ENCODE measurements at places on chromosomes 1 and 21.
A peak's percentile ranks its signal among the peaks of the same experiment; 100 is the strongest.

DNA sequence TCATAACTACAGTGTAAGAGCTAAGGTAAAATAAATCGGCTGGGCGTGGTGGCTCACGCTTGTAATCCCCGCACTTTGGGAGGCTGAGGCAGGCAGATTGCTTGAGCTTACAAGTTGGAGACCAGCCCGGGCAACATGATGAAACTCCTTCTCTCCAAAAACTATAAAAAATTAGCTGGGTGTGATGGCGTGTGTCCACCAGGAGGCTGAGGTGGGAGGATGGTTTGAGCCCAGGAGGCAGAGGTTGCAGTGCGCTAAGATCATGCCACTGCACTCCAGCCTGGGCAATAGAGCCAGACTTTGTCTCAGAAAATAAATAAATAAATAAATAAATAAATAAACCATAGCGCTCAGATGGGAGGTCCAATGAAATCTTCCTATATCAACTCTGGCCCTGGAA, 16.7 kb upstream of the FAM110D start:
- DNase-seq, result no peak

DNA sequence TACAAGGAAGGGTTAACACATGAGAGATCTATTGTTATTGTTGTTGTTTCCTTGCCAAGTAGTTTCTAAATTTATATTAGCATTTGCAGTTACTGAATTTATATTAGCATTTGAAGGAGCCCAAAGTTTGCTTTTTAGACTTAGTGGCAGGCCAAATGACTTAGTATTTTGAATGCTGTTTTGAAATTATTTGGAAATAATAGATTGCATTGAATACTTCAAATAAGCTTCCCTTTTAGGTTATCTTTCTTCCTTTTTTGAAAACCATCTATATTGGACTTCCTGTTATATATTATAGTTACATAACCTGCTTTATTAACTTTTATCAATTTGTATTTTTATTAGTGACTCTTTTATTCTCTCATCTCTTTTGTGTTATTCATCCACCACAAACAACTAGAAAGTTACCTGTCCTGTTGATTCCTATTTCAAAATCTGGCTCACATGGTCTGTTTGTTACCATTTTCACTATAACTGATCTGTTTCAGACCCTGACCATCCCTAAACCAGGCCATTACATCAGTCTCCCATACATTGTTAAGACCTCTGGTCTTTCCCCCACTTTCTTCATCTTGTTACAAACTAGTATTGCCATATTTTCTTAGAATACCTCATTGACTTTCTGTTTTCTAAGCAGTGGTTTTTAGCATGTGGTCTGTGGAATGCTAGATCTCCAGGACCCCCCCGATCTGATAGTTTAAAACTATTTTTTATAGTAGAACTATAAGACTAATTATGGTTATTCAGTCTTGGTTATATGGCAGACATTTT, 185.2 kb downstream of the RASAL2 start:
- DNase-seq, result no peak

DNA sequence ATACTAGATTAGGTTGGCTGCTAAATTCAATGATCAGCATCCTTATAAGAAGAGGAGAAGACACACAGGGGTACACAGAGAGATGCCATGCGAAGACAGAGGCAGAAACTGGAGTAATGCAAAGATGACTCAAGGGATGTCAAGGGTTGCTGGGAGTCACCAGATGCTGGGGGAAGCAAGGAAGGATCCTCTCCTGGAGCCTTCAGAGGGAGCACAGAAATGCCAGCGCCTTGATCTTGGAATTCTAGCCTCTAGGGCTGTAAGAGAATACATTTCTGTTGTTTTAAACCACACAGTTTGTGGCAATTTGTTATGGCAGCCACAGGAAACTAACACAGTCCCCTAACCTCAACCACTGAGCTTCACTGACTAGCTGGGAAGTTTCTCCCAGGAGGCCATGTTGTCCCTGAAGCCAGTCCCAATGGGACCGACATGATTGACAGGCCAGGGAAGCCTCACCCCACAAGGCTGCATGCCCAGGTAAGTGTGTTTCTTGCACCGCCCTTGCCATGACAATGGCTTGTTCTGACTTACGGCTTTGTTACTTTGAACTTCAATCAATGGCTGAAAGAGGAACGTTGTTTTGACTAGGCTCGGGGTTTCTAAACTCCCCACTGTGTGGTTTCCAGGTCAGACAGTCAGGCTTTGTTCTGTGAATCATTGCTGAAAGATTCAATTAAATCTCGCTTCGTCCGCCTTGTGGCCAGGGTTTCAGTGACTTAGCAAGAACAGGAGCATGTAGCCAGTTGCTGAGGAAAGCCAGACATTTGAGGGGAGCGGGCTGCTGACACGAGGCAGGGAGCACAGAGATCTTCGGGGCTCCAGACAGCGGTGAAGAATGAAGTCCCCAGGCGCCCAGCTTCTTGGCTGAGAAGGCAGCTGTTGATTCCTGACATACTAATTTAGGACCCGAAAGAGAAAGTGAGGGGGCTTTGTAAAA, 62.3 kb downstream of the RUNX1 start:
- no peak for DNase-seq

GRCh38 chr1:113201560-113201959, 128.6 kb downstream of the LRIG2 start:
- no peak for DNase-seq

- DNase-seq, result no peak
These were observed 725 bp upstream of the ARPC5 start for GRCh38 chr1:183636334-183636682.

DNA sequence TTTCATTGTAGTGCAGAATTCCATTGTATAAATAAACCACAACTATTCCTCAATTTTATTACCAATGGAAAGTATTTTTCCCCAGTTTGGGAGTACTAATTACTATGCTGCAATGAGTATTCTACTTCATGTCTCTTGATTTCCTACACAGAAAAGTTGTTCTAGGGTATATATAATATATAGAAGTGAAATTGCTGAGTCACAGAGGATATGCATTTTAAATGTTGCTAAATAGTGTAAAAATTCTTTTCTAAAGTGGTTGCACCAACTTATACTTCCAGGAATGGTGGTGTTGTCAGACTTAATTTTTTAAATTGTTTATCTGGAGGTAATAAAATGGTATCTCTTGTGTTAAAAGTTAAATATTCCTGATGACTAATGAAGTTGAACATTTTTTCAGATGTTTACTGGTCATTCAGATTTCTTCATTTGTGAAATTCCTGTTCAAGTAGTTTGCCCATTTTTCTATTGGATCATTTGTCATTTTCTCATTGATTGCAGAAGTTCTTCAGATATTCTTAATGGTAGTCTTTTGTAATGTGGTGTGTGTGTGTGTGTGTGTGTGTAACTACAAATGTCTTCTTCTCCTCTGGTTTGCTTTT, 19.1 kb upstream of the MYOG start:
- no peak for DNase-seq

GRCh38 chr1:12537906-12538461, 80.0 kb downstream of the DHRS3 start:
- no peak for DNase-seq

DNA sequence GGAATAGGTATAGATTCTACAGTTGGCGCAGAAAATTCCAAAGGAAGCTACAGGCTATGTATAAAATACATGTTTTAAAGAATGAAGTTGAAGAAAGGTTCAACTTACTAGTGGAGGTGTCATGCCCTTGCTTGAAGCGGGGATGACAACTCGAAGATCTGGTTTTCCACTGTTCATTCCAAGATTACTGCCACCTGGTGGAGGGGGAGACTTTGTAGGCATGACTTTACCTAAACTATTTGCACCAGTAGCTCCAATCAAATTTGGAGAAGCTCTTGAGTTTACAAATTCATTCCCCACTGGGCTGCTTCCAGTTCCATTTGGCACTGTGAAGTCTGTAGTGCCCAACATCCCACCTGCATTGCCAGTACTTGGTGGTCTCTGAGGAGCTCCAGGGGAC, 81.7 kb downstream of the AXDND1 start:
- no peak for DNase-seq

GRCh38 chr1:36966242-36966641, 68.1 kb downstream of the GRIK3 start:
- DNase-seq, result peak; percentile 49

GRCh38 chr1:62844030-62844429, 60.1 kb downstream of the ATG4C start:
- DNase-seq, result no peak

DNA sequence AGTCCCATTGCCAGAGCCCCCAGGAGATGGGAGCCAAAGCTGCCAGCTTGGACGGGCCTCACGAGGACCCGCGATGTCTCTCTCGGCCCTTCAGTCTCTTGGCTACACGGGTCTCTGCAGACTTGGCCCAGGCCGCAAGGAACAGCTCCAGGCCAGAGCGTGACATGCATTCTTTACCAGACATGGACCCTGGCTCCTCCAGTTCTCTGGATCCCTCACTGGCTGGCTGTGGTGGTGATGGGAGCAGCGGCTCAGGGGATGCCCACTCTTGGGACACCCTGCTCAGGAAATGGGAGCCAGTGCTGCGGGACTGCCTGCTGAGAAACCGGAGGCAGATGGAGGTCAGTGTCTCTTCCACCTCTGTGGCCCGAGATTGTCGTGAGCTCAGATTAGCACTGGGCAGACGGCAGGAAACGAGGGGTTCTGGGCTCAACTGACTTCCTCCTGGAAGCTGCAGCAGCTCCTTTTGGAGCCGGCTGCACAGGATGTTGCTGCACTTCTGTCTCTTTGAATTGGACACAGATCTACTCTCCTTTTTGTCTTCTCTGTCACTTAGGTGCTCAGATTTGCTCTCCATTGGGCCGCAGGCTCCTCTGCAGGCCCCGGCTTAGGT, 68.0 kb downstream of the DISC1 start:
- no peak for DNase-seq

GRCh38 chr1:47309427-47309826, 4.5 kb downstream of the STIL start:
- DNase-seq, result no peak
